ENCODE measurements at places on chromosomes 3 and 15. TPM values are rescaled to one million over a fixed set of nuclear protein-coding genes. Genes with fewer than 3 reads are reported as not detected.

GRCh38 chr3:152060701-152061100 is 187.3 kb downstream of the SUCNR1 start:
- DNase-seq, result no peak

- no peak for DNase-seq
These were observed 23.9 kb upstream of the CEP152 start for GRCh38 chr15:48834756-48835155.

PARL gene
- 51.4 TPM for polyA plus RNA-seq

C15orf62 gene
- 3.1 TPM for polyA plus RNA-seq

SLC22A13 gene
- 2.7 TPM for polyA plus RNA-seq

CAMK1 gene
- polyA plus RNA-seq, result 16.0 TPM

FOXB1 gene
- 0.06 TPM for polyA plus RNA-seq
